ENCODE measurements at places on chromosomes 3 and 15.

GRCh38 chr3:185984203-185984602, 46.4 kb upstream of the TRA2B start:
- DNase-seq: no peak

DNA sequence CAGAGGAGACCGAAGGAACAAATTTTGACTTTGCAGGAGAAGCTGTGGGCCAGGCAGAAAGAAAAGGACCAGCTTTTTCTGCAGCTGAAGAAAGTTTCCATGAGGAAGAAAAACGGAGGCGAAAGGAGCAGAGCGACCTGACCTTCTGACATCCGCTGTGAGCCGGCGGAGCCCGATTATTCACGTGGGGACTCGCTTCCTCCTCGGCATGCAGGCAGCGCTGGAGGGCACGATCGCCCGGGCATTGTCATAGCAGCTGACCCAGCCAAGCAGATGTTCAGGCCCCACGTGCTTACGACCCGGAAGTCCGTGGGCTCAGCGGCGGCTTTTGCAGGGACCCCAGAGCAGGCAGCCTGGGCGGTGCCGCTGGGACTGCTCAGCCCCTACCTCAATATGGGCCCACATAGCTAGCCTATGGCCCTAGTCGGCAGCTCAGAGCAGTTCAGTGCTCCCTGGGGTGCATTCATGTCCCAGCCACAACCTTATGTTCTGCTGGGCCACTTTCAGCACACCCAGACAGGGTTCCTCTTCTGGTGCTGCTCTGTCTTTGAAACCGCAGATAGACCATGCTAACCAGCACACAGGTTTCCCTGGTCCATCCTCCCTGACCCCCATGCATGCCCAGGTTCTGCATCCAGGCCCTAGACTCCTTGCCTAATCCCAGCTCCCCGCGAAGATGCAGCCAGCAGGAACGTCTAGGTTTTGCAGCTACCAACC, 10.5 kb upstream of the EIF4A2 start:
- no peak for DNase-seq

DNA sequence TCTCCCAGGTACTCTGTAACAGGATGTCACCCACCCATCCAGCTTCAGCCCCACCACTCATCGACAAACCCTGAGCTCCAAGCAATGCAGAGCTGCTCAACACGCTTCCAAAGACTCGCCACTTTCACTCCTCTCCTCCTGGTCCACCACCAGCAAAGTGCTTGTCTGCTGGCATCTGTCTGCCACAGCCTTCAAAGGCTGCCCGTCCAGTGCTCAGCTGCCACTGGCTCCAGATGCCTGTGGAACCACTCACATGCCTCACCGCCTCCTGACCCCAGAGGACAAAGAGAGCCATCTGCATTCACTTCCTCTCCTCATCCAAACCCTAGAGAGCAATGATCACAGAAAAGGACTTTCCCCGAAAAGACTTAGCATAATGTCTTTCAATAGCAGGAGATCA, 109.5 kb upstream of the OCA2 start:
- DNase-seq: no peak

DNA sequence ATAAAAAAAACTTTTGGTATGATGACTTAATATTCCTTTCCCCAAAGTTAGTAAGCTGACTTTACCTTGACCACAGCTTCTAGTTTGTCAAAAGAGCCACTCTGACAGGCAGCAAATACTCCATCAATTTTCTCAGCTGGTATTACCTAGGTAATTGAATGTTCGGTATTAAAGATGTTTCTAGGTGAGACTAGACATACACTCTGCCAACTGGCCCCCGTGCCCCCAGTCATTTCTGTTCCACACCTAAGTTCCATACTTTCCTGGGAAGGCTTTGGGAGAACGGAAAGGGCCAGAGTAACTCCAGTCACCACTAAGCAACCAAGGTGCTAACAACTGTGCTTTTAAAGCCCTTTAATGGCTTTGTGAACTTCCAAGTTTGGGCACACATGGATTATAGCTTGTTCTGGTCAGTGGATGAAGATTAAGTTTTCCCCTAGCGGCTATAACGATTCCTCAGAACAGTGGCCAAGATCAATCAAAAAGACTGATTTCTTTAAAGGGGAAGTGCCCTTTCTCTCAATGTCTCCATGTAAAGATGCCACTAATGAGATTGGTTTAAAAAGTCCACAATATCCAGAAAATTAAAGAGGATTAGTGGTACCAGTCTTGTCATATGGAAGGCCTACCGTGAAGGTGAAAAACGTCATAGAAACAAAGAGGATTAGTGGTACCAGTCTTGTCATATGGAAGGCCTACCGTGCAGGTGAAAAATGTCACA, 7.0 kb downstream of the EIF4A2 start:
- DNase-seq: no peak

- no peak for DNase-seq
Observed at GRCh38 chr3:134057654-134058110, 28.0 kb upstream of the SLCO2A1 start.

DNA sequence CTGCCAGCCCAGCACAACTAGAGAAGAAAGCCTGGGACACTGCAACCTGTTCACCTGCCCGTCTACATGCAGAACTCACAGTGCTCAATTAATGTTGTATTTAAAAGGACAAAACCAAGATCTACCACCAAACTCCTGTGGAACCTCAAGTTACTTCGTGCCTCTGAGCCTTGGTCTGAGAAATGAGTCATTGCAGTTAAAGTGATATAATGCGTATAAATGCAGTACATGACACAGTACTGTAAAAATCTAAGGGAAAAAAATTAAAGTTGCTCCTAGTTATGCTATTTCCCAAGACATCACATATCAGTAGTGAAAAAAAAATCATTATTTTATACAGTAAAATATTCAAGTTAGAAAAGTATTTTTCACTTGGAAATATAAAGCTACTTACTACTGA, 138.9 kb downstream of the ZIC4 start:
- no peak for DNase-seq

GRCh38 chr15:51576286-51576850, 46.2 kb downstream of the DMXL2 start:
- no peak for DNase-seq

DNA sequence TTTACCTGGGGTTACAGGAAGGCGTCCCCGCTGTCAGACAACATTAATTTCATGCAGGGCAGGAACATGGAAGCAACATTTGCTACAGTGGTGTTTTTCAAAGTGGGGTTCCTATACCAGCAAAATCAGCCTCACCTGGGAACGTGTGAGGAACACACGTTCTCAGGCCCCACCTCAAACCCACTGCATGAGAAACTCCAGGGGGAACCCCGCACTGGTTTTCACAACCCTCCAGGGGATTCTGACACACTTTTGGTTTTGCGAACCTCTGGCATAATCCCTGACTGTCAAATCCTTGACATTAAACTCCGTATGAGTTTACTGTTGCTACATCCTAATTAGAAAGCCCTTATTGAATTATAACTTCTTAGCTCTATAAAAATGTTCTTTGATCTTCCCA, 127.7 kb downstream of the LRRK1 start:
- DNase-seq: no peak

- no peak for DNase-seq
Observed at GRCh38 chr15:68792901-68793766, 27.6 kb downstream of the ANP32A start.

- DNase-seq: no peak
Observed at GRCh38 chr3:181383201-181383600, 328.5 kb upstream of the SOX2 start.

- DNase-seq: no peak
Observed at GRCh38 chr3:165259541-165260193, 63.5 kb upstream of the SLITRK3 start.

- DNase-seq: no peak
Observed at GRCh38 chr3:119420196-119420595, 43.2 kb downstream of the TMEM39A start.

DNA sequence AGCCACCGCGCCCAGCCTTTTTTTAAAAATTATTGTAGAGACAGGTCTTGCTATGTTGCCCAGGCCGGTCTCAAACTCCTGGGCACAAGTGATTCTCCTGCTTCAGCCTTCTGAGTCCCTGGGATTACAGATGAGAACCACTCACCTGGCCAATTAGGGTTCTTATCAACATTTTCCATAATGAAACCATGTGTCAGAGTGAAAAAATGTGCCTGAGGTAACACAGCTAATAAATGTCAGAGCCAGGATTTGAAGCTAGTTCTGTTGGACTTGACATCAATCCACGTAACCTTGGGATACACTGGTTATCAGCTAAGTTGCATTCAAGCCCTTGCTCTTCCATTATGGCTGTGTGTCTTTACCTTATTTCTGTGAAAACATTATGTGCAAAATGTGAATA, 29.1 kb downstream of the CHST14 start:
- DNase-seq: no peak

- DNase-seq: no peak
Observed at GRCh38 chr15:64634027-64634426, 141.4 kb downstream of the RBPMS2 start.

DNA sequence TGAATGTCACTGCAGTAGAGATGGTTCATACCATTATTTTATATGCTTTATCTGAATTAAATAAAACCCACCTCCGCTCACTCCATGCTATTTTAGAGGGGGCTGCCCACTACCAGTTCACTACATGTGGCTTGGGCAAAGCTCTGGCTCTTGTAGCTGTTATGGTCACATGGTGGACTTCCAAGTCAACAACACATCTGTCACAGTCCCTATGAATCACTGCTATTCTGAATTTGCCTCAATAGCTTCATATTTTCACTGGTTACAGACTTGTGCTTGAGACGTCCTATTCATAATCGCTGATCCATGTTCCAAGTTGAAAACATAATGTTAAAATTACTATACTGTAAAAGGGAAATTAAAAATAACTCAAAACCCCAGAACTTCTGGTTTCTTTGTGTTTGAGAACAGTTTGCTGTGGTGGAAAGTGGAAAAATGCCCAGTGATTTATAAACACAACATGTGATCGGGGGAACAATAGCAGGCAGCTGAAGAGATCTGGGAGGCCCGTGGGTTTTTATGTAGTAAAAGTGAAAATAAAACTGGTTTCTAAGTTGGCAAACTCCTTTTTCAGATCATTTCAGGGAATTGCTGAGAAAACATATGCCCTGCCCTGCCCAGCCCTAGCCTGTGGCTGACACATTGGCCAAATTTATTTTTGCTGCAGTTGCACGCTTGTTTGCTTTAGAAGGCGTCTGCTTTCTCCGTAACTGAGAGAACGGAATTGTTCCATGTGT, 128.8 kb upstream of the PRR23C start:
- DNase-seq: no peak

DNA sequence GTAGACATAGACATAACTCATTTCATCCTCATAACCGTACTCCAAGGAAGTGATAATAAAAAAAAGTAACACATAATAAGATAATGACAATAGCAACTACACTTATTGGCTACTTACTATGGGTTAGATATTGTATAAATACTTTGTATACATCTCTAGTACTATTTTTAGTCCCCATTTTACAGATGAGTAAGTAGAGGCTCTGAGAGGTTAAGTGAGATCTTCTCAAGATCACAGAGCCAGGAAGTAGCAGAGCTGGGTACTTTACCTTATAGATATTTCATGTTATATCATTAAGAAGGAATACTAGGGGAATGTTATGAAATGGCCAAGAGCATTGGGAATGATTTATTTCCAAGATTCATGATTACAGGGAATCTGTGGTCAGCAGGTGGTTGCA, 49.4 kb upstream of the ADAMTSL3 start:
- DNase-seq: no peak

DNA sequence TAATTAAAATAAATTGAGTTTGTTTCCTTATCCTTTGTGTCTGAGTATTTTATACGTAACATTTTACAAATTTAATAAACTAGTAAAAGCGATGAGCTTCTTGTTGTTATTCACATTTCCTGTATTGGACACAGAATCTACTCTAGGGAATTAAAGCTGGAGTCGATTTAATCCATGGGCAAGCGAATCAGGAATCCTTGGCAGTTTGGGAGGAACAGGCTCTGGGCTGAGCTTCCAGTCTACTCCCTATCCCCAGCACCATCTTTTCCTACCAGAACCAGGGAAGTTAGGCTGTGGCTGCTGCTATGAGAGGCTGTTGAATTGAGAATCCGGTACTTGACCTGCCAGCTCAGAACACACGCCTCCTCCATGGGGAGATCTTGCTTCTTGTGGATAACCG, 437.3 kb upstream of the TPM1 start:
- no peak for DNase-seq

DNA sequence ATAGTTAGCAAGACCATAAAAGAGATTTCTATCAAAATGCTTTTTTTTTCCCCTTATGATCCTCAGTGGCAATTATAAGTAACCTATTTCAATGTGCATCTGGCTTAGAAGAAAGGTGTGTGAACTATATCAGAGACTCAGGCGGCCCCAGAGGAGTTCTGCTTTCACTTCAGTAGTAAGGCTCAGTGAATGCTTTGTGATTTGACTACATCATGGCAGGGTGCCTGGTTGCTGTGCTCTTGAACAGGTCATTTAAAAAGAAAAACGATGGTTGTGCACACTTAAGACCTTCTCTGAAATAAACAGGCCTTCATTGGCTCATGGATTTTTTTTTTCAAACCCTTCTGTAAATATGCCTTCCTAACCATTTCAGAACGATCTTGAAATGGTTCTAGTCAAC, 400.4 kb upstream of the RARB start:
- no peak for DNase-seq

DNA sequence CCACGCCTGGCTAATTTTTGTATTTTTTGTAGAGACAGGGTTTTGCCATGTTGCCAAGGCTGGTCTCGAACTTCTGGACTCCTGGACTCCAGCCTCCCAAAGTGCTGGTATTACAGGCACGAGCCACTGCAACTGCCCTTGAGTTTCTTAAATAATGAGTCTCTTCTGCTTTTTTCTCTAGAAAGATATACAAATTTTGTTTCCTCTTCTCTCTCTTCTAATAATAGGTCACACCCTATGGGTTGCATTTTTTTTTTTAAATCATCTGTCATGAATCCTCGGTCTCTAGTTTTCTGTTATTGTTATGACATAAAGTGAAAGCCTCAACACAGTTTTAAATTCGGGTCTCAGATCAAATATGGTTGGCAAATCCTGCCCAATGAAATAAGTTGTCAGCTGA, 111.2 kb downstream of the IL12A start:
- no peak for DNase-seq

DNA sequence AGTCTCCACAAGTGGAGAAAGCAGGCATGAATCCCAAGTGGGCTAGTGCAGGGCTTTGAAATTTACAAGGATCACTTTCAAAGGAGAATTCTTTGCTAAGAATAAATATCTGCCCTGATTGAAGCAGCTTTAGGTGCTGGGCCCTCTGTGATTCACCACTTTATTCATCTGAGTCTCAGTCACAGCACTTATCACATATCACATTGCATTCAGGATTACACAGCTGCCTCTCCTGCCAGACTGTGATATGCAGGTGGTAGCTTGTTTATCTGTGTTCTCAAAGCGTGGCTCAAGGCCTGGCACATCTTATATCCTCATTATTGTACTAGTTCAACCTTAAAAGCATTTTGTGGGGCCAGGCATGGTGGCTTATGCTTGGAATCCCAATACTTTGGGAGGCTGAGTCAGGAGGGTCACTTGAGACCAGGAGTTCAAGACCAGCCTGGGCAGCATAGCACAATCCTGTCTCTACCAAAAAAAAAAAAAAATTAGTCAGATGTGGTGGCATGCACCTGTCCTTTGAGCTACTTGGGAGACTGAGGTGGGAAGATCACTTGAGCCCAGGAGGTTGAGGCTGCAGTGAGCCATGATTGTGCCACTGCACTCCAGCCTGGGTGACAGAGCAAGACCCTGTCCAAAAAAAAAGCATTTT, 156.9 kb upstream of the EIF1B start:
- DNase-seq: no peak
